ENCODE measurements at places on chromosomes 12 and 14. TPM values are rescaled to one million over a fixed set of nuclear protein-coding genes. Genes with fewer than 3 reads are reported as not detected.

APEX1 gene
- total RNA-seq, result 58.8 TPM

SAV1 gene
- 32.4 TPM for total RNA-seq

DNA sequence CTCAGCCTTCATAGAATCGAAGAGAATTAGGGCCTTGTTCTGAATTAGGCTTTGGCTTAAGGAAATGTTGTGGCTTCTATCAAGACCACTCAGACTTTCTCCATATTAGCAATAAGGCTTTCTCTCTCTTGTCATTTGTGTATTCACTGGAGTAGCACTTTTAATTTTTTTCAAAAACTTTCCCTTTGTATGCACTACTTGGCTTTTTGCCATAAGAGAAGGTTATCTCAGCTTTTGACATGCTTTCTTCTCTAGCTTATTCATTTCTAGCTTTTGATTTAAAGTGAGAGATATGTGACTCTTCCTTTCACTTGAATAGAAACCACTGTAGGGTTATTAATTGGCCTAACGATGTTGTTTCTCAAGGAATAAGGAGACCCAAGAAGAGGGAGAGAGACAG, 244.2 kb downstream of the GPHN start:
- DNase-seq, result no peak

DNA sequence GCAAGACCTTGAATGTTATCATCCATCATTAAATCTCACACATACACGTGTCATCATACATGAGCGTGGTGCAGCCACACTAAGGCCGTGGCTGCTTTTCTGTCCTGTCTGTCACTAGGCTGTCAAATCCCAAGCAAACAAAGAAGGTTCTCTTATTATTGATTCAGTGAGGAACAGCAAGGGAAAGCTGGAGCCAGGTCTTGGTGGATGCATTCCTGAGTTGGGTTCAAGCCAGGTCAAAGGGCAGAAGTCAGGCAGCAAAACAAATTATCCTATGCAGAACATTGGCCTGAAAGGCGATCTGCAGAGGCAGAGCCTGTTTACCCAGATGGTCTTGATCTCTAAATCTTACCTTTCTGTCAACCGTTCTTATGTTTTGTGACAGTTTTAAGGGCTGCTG, 252.3 kb downstream of the NEDD1 start:
- DNase-seq, result no peak

GRCh38 chr14:63182968-63183367, 21.3 kb upstream of the RHOJ start:
- no peak for DNase-seq

- peak; percentile 83 for DNase-seq
These were observed 1.5 kb upstream of the LGALS3 start for GRCh38 chr14:55127460-55127951.

DNA sequence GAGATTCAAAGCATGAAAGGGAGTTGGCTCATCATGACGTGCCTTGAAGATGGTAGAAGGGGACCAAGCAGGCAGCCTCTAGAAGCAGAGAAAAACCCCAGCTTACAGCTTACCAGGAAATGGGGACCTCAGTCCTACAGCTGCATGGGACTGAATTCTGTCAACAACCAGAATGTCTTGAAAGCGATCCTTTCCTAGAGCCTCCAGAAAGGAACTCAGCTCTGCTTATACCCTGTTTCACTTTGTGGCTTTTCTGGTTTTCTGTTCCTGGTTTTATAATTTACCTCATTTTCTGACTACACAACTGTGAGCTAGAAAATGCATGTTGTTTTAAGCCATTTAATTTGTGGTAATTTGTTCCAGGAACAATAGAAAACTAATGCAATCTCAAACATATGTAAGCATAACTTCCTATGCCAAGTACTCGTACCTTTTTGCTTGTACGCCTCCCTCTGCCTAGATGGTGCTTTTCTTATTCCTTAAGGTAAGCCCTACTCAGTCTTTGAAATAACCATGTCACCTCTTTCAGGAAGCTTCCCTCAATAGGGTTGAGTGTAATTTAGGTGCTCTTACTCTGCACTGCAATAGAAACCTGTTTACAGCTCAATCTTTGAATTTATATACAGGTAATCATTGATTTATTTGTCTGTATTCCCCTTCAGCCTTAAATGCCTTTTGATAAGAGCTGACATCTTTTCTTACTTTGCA, 348.8 kb downstream of the TMEM117 start:
- DNase-seq, result no peak

GRCh38 chr14:46377305-46377704, 274.3 kb downstream of the RPL10L start:
- no peak for DNase-seq

Measured in fibroblast of the aortic adventitia (primary cell).